Uterus (tissue), 4 donors: ENCODE measurements at places on chromosomes 4 and X. TPM values are rescaled to one million over a fixed set of nuclear protein-coding genes. Genes with fewer than 3 reads are reported as not detected.
A peak's percentile ranks its signal among the peaks of the same experiment; 100 is the strongest.

The PAGE2B gene
- total RNA-seq = not detected

GRCh38 chr4:20253735-20254409 lies 2.2 kb downstream of the SLIT2 start:
- peak; percentile 33 for DNase-seq

The GSX2 gene
- not detected for total RNA-seq

DNA sequence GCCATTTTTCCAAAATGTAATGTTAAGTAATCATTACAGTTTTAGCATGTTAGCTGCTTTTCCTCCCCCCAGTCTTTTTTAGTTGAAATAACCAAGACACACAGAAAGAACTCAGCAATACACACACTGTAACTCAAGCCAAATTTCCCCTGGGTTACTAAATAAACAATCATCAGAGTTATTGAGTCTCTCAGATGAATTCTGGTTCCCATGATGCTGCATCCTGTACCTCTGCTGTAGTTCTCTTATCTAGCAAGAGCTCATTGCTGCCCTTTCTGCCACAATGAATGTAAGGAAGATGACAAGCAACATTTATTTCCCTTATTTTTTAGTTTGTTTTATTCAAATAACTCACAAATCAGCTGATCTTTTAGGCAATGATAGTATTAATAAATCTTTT lies 185.1 kb downstream of the ARHGAP6 start:
- DNase-seq = no peak

The S100P gene
- 1.3 TPM for total RNA-seq

The GPM6B gene
- 1.8 TPM for total RNA-seq

The ANTXR2 gene
- 182 TPM for total RNA-seq

The HS3ST1 gene
- total RNA-seq = 10.2 TPM

DNA sequence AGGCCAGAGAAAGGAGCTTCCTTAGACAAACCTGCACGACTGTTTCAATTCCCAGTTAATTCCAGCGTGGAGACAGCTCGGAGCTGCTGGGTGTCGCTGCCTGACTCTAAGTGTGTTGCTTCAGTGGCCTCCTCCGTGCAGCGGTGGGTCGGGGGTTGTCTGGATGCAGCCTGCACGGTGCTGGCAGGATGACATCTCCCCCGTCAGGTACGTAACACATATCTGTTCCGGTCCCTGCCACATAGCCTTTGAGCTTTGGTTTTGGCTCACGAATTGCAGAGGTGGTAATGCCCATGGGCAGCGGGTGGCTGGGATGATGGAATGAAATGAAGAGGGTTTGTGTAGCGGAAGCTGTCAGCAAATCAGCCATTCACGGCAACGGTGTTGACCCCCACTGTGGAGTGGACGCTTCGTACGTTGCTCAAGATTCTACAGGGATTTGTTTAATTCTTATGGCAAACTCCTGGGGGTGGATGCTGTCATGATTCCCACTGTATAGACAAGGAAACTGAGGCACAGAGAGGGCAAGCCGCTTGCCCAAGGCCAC lies 33.7 kb upstream of the HMX1 start:
- DNase-seq = no peak
